ENCODE measurements at places on chromosomes 6 and 20.

DNA sequence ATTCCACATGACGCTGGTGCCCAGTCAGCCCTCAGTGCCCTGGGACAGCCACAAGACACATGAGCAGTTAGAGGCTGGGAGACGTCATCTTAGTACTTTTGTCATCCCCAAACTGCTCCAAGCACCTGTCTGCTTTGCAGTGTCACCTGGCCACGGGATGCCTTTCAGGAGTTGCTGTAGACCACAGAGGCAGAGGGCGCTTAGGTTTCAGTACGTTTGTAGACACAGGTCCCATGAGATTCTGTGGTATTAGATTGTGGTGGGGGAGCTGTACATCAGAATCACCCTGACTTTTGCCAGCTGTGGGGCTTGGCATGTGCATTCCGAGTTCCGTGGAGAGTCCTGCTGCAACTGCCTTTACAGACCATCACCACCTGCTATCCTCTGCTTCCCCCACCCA lies 16.7 kb downstream of the MAVS start:
- no peak for DNase-seq

- DNase-seq = no peak
Observed at GRCh38 chr6:77313595-77313994, 149.7 kb downstream of the HTR1B start.

GRCh38 chr6:78989191-78989590 lies 88.9 kb downstream of the PHIP start:
- DNase-seq = no peak

GRCh38 chr6:84536885-84537638 lies 227.3 kb downstream of the TBX18 start:
- DNase-seq = no peak

DNA sequence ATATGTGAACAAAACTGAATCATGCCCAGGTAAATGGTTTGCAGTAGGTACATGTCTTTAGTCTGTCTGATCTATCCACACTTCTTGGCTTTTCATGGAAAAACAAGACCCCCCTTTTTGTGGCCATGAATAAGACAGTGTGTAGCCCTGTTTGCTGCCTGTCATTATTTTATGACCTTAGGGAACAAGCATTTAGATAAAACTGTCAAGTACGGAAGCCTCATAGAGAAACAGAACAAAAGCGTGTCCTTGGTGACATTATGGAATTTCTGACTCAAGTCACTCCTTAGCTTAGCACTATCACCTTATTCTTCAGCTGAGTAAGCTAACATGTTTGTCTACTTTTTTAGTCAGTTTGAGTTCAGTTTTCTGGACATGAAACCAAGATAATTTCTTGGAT lies 476.2 kb downstream of the ADGRB3 start:
- DNase-seq = no peak

GRCh38 chr20:23410916-23411695 lies 10.2 kb downstream of the NAPB start:
- DNase-seq = no peak

- DNase-seq = no peak
Observed at GRCh38 chr6:104702126-104702841, 157.4 kb downstream of the HACE1 start.

DNA sequence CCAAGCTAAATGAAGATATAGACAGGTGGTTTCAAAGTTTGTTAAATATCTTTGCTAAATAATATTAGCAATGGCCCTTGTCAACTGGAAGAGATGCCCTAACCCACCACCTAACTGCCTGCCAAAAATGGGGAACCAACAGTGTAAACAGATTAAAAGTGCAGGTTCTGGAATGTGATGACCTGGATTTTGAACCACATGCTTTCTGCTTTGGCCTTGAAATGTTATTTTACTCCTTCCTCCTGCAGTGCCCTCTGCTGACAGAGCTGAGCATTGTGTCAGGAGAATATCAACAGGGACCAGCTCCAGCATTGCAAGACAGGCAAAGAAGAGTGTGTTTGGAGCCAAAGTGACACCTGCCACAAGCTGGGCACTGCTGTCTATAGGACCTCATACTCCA lies 226.6 kb downstream of the MYLK4 start:
- no peak for DNase-seq

- DNase-seq = no peak
Observed at GRCh38 chr6:73823046-73823735, 127.2 kb downstream of the CD109 start.

- peak; percentile 23 for DNase-seq
Observed at GRCh38 chr6:111973118-111973761, 80.7 kb upstream of the CCN6 start.
